Hair follicular keratinocyte (primary cell): ENCODE measurements at places on chromosomes 1 and 21. TPM values are rescaled to one million over a fixed set of nuclear protein-coding genes. Genes with fewer than 3 reads are reported as not detected.

The CD52 gene
- 0.55 TPM in 1 of 2 replicates, not detected in the other for total RNA-seq

The RIMKLA gene
- not detected in 2 replicates for total RNA-seq

The NBPF4 gene
- not detected in 2 replicates for total RNA-seq

The SPATA17 gene
- total RNA-seq = 0.30 and 0.55 TPM in 2 replicates

The IER5 gene
- total RNA-seq = 50.2 and 51.8 TPM in 2 replicates
